ENCODE measurements at places on chromosomes 6 and 20. TPM values are rescaled to one million over a fixed set of nuclear protein-coding genes. Genes with fewer than 3 reads are reported as not detected.

ARMC2 gene
- total RNA-seq: 4.0 TPM

HLA-DPB1 gene
- 5.4 TPM for total RNA-seq

BIRC7 gene
- total RNA-seq: not detected

FAM50B gene
- total RNA-seq: 11.6 TPM

ANKRD66 gene
- not detected for total RNA-seq

SLC22A7 gene
- not detected for total RNA-seq

GABRR1 gene
- total RNA-seq: not detected

PPIL1 gene
- 12.8 TPM for total RNA-seq

DEFB123 gene
- total RNA-seq: not detected

TGM3 gene
- total RNA-seq: not detected

SAPCD1 gene
- total RNA-seq: 0.50 TPM

RNF5 gene
- total RNA-seq: 23.9 TPM

LCA5 gene
- 5.6 TPM for total RNA-seq

SNX9 gene
- total RNA-seq: 120 TPM
